ENCODE measurements at places on chromosomes 6 and 20. TPM values are rescaled to one million over a fixed set of nuclear protein-coding genes. Genes with fewer than 3 reads are reported as not detected.

The BMP2 gene
- total RNA-seq, result 0.73 TPM

The STMND1 gene
- not detected for total RNA-seq

The PI16 gene
- total RNA-seq, result 0.07 TPM

The DLGAP4 gene
- 27.9 TPM for total RNA-seq

The CGA gene
- total RNA-seq, result not detected

The NNAT gene
- total RNA-seq, result not detected

The PNPLA1 gene
- 0.29 TPM for total RNA-seq

The PTCHD4 gene
- total RNA-seq, result not detected

The ZFP57 gene
- not detected for total RNA-seq

The VPS52 gene
- 39.9 TPM for total RNA-seq

The DEF6 gene
- 37.3 TPM for total RNA-seq

The MYMX gene
- not detected for total RNA-seq

The C6orf15 gene
- total RNA-seq, result not detected

The SYCP2L gene
- 2.4 TPM for total RNA-seq

The TAP2 gene
- 90.5 TPM for total RNA-seq

The COQ3 gene
- total RNA-seq, result 6.7 TPM

The TP53TG5 gene
- total RNA-seq, result not detected

The TBP gene
- 12.8 TPM for total RNA-seq

The NTSR1 gene
- 10.6 TPM for total RNA-seq

The HLA-DOA gene
- not detected for total RNA-seq

The DEFB124 gene
- total RNA-seq, result not detected
